ENCODE measurements at places on chromosomes 6 and 20. TPM values are rescaled to one million over a fixed set of nuclear protein-coding genes. Genes with fewer than 3 reads are reported as not detected.

- no peak for DNase-seq
Measured at GRCh38 chr6:63660757-63661156, 25.2 kb downstream of the PHF3 start.

Gene GSTA3
- not detected for total RNA-seq

- no peak for DNase-seq
Measured at GRCh38 chr6:15526212-15526701, 136.6 kb downstream of the DTNBP1 start.

Gene SPATS1
- total RNA-seq = not detected

DNA sequence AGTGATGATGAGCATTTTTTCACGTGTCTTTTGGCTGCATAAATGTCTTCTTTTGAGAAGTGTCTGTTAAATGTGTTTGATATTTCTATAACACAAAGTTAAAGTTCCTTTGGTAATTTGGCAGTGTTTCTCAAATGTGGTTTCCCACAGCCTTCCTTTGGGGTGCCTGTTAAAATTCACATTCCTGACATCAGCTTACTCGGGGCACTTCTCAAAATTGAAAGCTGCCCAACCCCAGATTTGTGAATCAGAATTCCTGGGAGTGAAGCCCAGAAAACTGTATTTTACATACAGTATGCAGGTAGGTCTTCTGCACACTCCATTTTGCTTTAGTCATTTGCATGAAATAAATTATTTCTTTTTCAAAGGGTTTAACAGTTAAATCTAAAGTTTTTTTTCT lies 207.9 kb downstream of the GMPR start:
- DNase-seq = no peak

DNA sequence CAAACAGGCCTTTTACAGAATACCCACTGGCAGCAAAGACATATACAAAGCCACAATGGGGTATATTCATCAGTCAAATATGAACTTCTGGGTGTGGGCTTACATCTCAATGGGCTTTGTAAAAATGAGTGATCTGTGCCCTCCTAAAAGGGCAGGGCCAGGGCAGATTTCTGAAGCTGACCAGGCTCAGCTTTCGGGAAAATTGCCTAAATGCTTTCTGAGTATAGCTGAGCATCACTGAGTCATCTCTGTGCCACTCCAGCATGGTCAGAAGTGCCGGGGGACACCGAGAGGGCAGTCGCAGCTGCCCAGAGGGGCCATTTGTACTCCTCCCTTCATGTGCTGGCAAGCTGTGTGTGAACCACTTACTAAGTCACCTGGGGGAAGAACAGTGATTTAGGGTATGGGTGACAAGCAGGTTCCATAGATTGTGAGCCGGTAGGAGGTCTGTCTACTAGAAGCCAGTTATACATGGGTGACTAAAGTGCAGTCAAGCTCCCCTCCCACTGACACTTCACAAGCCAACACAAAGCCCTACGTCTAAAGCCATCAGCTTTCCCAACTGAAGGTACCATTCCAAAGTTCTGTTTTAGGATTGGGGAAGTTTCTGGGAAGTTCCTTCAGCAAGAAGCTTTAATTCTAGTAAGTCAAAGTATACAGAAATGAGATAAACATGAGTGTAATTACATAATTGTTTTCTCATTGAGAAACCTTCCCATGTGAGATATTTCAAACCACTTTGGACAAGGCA lies 147.6 kb upstream of the TAB2 start:
- DNase-seq = no peak

DNA sequence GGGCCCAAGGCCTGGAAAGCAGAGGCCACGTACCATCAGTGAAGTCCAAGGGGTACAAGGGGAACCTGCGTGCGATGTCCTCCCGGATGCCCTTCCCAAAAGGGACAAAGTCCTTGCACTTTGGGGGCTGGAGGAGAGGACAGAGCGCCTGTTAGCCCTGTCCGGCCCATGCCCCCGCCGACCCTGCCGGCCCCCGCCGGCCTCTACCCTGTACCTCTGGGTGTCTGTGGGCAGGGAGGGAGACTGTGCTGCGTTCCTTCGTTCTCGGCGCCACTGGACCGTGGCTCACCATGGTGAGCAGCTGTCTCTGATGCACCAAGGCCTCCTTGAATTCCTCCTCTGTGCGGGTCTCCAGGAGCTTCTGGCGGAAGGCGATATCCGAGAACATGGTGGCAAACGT lies 7.9 kb downstream of the SLC4A11 start:
- no peak for DNase-seq

DNA sequence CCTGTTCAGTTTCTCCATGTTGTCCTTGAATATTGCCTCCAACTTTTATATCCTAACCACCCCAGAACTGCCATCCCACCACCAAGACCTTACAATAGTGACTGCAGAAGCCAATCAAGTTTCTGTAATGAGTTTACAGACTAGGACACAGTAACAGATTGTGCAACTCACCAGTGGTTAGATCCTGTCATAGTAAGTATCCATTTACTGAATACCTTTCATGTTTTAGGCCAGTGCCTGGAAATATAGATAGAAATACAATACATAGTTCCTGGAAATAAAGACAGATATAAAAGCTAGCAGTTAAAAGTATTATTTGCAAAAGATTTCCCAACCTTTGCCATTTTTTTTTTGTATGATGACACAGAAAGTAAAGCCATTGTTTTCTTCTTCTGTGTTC lies 471.8 kb upstream of the BTBD3 start:
- DNase-seq = no peak

Gene C6orf141
- total RNA-seq = 2.4 TPM

DNA sequence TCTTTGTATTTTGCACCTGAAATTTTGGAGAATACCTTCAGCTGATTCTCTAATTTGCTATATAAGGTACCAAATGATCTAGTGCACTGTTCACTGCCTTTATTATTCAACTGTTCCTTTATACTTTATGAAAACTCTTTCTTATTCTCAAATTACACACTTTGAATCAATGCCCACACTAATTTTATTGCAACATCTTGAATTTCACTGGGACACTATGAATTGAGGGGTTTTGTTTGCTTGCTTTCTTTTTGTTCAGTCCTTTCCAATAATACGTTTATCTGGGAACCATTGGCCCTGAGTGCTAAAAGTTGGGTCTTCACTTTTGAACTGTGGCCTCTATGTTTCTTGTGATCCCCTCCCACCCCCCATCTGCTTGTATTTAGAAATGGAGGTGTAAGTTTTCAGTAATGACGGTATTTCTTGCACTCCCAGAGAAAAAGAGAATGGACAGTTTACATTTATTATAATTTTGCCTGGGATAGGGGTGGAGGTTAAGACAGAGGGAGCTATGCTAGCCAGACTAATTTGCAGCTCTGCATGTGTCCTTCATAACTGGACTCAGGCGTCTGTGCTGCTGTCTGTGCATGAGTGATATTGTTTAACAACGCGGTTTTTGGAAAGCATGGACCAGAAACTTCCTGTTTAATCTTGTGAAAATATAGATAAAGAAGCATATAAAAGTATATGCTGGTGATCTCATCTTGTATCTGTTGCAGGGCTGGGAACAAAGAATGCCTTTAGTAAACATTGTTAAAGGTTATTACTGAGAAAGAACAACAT lies 98.1 kb downstream of the DNAH8 start:
- no peak for DNase-seq
